Fibroblast of lung (primary cell): ENCODE measurements at places on chromosomes 16 and 17.
A peak's percentile ranks its signal among the peaks of the same experiment; 100 is the strongest.

GRCh38 chr17:40190197-40191021, 13.1 kb downstream of the RAPGEFL1 start:
- no peak for DNase-seq

DNA sequence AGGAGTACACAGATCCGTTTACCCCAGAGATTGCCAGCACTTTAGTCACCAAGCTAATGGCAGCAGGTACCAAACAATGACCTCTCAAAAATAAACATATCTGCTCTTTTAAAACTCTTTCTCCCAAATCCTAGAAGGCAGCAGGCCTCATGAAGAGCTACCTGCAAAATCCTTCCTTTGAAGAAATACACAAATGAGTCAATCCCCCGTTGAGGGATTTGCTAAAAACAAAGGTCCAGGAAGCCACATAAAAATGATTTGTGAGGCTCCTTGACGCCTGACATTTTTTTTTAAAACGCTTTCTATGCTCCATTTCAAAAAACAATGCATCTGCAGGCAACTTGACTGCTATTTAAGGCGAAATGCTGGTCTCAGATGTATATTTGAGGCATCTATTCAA, 58.2 kb downstream of the NACA2 start:
- DNase-seq: no peak

DNA sequence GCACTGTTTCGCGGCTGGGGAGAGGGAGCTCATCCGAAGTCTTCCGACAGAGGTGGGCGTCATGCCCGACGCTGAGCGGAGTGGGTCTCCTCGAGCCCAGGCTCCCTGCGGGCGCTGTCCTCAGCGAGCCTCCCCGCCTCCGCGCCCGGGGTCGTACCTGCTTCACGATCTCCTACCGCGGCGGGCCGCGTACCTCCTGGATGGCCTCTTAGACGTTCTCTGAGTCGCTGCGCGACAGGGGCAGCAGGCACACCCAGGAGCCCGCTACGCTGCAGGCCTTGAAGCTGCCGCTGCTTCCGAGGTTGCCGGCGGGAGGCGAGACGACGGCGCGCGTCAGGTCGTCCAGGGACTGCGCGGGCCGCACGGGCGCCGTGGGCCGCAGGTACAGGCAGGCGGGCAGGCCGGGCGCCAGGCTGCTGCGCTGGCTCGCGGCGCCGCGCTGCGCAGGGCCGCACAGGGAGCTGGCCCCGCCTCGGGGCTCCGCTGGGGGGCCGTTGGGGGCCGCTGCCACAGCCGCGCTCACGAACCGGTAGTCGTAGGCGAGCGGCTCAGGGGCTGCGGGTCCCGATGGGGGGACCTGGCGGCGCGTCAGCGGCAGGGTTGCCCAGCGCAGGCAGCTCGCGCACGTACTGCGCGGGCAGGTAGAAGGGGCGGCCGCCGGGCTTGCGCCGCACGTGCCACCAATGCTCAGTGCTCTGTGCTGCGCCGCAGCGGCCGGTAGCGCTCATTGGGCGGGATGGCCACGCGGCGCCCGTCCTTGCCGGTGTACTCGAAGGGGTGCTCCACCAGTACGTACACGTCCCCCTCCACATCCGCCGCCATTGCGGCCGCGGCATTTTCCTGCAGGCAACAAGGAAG, 116.4 kb upstream of the SMURF2 start:
- no peak for DNase-seq

DNA sequence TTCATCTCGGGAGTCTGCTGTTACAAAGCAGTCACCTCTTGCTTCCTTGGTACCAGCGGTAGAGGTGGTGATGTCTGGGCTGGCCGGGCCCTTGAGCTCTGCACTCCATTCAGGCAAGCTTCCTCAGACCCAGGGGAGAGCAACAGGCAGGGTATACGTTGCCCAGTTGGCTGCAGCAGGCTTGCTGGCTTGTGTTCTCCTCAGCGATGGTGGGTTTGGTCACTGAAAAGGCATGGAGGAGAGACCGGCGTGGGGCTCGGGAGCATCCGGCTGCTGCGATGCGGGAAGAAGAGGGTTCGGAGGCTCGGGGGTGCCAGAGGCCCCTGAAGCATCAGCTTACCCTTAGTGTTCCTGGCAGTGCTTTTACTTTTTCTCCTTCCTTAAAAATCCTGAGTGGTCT, 25.8 kb downstream of the SAP30BP start:
- no peak for DNase-seq

GRCh38 chr17:82400830-82401229, 17.3 kb upstream of the HEXD start:
- no peak for DNase-seq

GRCh38 chr16:63998-64913, 8.2 kb downstream of the RHBDF1 start:
- no peak for DNase-seq

GRCh38 chr17:71975331-71975801, 145.5 kb upstream of the SOX9 start:
- DNase-seq: peak; percentile 73

GRCh38 chr17:3695723-3696411, at the start of gene P2RX5:
Gene P2RX5 (minus strand): TSS chr17:3696155. CDS start chr17:3696005, 150 bp downstream.
- DNase-seq: peak; percentile 21

DNA sequence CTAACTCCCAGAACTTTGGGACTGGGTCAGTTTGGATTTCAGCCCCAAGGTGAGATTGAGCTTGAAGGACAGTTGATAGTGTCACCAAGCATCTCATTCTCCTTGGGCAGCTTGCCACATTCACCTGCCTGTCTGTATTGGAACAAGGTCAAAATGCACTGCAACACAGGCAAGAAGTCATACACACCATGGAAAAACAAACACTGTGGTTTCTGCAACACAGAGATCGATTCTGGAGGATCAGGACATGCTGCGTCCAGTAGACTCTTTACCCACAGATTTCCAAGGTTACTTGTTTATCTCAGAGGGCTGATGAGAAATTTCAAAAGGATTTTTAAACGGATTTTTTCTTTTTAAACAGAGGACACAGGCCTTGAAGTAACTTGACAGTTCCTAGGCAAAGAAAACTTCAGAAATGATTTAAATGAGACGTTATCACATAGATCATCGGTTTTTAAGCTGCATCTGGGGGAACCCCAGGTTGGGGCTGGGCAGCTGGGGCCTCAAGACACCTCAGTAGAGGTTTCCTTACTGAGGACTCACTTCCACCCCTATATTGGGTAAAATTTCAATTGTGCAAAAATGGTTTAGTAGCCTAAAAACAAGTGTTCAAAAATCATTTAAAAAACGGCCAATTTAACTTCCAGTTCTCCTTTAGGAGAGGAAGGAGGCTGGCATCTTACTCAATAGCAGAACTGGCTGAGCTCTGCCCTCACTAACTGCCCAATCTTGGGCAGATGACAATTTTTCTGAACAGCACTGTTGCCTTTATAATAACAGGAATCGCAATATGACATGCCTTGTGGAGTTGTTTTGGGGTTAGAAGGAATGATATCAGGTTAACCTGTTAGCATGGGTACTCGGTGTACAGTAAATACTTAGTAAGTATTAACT, 299.3 kb downstream of the XYLT1 start:
- no peak for DNase-seq

DNA sequence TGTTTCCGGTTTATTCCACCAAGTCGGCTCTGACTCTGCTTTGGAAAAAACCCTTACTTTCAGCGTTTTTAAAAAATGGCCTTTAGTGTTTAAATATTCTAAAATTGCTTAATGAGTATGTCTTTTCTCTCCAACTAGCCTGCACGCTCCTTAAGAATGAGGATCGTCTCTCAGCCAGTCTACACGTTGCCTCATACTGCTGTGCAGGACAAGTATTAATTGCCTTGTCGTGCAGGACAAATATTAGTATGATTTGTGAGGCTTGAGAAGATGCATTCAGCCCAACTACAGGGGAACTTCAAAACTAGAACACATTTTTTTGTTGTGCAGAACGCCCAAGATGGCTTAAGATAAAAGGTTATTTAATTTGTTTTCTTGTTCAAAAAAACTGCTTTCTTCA, 61.2 kb downstream of the MARCHF10 start:
- no peak for DNase-seq

GRCh38 chr16:29743827-29744531, 1.8 kb downstream of the C16orf54 start:
- no peak for DNase-seq

GRCh38 chr17:58822148-58823050, 66.7 kb downstream of the PPM1E start:
- peak; percentile 5 for DNase-seq

GRCh38 chr17:42509409-42509808, 26.6 kb upstream of the NAGLU start:
- DNase-seq: no peak
